ENCODE measurements at places on chromosomes 7 and 10.

GRCh38 chr10:92573091-92573797, 649 bp downstream of the IDE start:
- peak; percentile 38 for DNase-seq

GRCh38 chr10:109962247-109962646, 38.9 kb upstream of the XPNPEP1 start:
- DNase-seq = no peak

DNA sequence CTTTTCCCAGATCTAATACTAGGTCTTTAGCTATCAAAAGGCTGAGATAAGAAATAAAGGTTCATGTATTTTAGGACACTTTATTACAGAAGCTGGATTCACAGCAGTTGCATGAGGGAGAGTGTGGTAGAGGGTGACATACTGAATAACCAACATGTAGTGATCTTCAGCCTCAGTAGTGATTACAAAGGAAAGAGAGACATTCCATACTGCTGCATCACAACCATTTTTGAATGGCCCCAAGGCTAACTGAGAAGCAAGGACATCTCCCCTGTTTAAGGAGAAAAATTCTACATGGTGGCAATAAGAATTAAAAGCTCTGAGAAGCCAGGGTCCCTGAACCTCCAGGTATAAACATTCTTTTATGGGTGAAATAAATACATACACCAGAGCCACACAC, 35.3 kb downstream of the COG5 start:
- no peak for DNase-seq

- DNase-seq = no peak
Measured at GRCh38 chr7:67484244-67484751, 487.7 kb downstream of the TYW1 start.

GRCh38 chr10:96168546-96168945, 38.4 kb downstream of the ZNF518A start:
- DNase-seq = no peak

DNA sequence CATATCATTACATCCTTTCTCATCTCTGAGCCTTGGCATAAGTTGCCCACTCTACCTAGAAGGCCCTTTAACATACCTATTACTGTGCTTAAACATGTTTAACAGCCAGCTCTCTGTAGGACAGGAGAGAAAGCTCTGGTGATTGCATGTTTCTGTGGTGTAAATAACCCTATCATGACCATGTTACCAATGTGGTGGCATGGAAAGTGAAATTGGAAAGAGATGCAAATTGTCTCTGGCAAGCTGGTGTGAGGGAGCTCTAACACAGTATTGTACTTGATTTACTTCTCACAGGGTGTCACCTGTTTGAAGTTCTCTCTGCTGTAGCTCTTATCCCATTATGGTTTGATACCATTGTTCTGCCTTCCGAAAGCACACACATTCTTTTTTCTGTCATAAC, 231.8 kb upstream of the DKK1 start:
- DNase-seq = no peak

- no peak for DNase-seq
Measured at GRCh38 chr7:130273081-130273932, 6.6 kb downstream of the CPA2 start.

GRCh38 chr10:121079226-121079625, 228.1 kb downstream of the WDR11 start:
- no peak for DNase-seq

GRCh38 chr10:130989670-130990232, 321.8 kb downstream of the TCERG1L start:
- no peak for DNase-seq

GRCh38 chr10:36779238-36779846, 346.1 kb upstream of the ANKRD30A start:
- DNase-seq = no peak

DNA sequence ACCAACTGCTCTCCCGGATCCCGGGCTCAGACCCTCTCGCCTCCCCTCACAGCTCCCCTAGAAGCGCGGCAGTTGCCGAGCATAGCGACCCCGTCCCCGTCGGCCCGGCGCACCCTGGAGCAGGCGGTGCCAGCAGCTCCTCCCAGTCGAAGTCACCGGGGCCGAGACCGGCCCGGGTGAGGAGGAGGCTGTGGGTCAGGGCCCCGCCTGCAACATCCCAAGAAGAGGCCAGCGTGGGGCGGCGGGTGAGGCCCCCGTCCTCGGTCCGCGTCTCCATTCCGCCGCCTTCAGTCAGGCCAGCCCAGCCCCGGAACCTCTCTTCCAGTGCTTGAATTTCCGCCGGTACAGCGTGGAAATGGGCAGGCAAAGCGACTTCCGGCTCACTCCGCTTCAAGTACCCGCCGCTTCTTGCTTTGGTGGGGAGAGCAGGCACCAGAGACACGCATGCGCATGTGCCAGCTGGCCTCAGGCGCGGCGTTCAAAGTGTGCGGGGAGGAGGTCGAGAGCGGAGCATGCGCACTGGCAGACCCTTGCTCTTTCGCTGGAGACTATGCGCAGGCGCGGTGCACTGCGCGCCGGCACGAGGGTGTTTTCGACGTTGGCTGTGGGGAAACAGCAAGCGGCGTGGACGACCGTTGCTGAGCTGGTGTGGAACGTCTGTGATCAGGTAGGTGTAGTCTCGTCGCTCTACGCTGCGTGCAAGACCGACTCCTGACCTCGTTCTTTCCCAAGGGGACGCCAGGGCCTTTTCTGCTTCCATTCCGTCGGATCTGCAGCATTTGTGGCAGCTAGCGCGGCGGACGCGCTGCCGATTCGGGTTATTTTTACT, at the start of gene C10orf88:
Gene C10orf88, minus strand, starts transcription at position 326 of the 829 bp plus-strand sequence. Its CDS starts 49 bp downstream, at position 277.
- DNase-seq = peak; percentile 96

DNA sequence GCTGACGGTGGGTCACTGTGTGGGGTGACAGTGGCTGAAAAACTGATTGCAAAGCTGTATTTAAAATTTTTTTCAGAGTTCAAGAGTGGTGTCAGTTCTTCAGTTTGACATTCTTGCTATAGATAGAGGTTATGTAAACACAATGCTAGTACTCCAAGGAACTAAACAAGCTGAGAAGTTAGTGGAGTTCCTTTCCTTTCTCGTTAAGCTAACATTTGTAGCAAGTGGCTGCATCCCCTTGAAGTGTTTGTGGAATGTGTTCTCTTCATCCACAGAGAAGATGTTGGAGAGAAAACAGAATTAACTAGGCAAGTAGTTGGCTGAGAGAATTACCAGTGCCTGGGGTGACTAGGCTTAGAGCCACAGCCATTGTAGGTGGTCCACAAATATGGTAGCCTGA, 15.8 kb downstream of the CCNY start:
- DNase-seq = no peak

DNA sequence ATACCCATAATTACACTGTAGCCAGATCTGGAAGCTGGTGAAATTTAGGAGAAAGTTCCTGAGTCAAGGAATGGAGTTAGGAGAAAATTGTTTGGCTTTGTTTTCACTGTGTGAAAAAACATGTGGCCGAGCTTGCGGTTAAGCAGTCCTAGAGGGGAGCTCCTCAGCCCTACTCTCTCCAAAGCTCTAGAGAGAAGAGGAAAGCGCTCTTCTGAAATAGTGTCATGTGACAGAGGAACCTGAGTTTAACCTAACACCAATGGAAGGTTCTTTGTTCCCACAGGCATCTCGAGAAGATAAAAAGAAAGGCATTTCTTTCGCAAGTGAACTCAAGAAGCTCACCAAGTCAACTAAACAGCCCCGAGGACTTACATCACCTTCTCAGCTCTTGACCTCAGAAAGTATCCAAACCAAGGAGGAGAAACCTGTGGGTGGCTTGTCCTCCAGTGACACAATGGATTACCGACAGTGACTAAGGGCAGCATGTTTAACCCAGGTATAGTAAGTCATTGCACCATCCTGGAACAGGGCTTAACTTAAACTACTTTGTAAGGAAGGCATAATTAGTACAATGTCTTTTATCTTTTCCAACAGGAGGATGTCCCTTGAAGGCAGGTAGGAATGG, 38.0 kb downstream of the NOC3L start:
- no peak for DNase-seq
